Hematopoietic multipotent progenitor cell (in vitro differentiated cells): ENCODE measurements at places on chromosomes 11 and 22.

GRCh38 chr22:50676661-50677492, 4.3 kb downstream of the SHANK3 start:
- DNase-seq = no peak

GRCh38 chr11:130689222-130689908, 226.9 kb downstream of the SNX19 start:
- no peak for DNase-seq

- DNase-seq = no peak
Observed at GRCh38 chr11:118837868-118838267, 45.8 kb upstream of the CXCR5 start.

DNA sequence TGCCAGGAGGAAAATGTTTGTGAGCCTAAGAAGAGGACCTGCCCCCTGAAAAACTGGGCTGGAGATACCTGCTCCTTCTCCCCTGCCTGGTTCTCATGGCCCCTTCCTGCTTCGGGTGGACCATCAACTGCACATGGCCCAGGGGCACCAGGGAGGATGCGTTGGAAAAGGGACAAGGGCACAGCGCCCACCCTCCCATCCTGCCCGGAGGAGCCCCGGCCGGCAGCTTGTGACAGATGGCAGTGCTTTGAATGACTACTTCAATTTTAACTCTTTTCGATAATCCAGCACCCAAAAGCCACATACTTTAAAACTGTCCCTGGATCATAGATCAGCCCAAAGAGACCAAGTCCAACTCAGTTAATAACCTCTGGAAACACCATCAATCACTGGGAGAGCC, 135.8 kb upstream of the NECTIN1 start:
- no peak for DNase-seq

GRCh38 chr22:22616636-22617035, 27.8 kb upstream of the GGTLC2 start:
- DNase-seq = no peak

DNA sequence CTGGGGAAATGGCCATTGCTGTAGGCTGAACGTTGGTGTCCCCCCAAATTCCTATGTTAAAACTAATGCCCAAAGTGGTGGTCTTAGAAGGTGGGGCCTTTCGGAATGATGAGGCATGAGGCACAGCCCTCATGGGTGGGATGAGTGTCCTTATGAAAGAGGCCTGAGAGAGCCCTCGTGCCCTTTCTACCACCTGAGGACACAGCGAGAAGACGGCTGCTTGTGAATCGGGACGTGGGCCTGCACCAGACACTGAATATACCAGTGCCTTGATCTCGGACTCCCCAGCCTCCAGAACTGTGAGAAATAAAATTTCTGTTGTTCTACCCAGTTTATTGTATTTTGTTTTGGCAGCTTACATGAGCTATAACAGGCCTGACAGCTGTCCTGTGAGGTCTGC, 162.9 kb upstream of the B3GAT1 start:
- DNase-seq = no peak

DNA sequence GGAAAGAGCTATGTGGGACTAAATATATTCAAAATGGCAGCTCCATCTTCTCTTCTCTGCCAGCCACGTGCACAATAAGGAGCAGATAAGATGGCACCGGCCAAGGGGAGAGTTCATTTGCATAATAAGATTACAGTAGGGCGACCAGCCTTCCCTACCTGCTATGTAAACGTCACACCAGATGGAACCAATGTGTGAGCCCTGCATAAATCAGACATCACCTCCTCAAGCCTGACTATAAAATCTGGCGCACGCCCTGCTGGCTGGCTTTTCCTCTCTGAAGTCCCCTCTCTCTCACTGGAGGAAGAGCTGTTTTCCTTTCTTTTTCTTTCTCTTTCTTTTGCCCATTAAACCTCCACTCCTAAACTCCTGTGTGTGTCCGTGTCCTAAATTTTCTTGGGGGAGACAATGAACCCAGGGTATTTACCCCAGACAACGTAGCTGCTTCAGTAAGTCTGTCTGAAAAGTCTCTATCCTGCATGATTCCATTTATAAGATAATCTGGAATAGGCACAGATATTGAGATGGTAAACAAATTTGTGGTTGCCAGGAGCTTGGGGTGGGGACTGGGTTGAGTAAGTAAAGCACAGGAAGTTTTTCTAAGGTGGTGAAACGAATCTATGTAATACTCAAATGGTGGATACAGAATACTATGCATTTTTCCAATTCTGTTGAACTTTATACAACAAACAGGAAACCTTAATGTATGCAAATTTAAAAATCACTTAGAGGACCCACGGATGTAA, 670.0 kb upstream of the KIRREL3 start:
- no peak for DNase-seq

GRCh38 chr11:63745304-63746170, 23.0 kb downstream of the ZFTA start:
- peak; percentile 14 for DNase-seq

GRCh38 chr11:57345555-57346211, 7.5 kb downstream of the P2RX3 start:
- DNase-seq = peak; percentile 54

- no peak for DNase-seq
Observed at GRCh38 chr11:94749369-94749768, 18.8 kb upstream of the AMOTL1 start.

DNA sequence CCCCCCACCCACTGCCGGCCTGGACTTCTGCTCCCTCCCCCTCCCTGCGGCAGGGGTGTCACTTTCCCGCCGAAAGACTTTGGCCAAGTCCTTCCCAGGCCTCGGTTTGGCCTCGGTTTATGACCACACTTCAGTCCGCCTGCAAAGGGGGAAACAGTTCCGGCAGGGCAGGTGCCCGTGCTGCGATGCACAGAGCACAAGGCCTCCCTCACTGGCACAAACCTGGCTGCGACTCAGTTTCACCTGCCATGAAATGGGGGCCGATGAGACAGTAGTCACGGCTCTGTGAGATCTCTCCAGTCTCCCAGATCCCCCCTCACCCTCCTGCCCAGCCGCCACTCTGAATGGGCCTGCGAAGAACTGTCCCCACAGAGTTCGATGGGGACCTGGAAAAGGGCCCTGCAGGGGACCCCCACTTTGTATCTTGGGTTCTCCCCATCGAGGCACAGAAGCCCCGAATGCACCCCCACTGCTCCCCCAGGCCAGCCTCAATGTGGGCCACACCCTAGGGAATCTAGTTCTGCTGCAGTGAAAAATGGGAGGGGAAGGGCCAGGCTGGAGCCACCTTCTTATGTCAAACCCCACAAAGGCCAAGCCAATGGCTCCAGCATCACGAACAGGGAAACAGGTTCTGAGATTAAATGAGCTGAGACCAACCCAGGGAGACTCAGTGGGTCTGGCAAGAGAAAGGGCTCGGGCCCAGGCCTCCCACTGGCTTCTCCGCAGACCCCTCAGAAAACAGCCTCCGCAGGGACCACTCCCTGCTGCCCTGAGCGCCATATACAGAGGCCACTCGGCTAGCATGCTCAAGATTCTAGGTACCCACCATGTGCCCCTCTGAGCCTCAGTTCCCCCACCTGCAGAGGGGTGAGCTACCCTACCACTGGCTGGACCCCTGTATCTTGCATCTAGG, 29.0 kb downstream of the ARVCF start:
- DNase-seq = no peak

GRCh38 chr22:47340851-47341436, 578.5 kb downstream of the TBC1D22A start:
- DNase-seq = no peak

GRCh38 chr22:28014211-28015045, 95.4 kb upstream of the PITPNB start:
- DNase-seq = no peak

DNA sequence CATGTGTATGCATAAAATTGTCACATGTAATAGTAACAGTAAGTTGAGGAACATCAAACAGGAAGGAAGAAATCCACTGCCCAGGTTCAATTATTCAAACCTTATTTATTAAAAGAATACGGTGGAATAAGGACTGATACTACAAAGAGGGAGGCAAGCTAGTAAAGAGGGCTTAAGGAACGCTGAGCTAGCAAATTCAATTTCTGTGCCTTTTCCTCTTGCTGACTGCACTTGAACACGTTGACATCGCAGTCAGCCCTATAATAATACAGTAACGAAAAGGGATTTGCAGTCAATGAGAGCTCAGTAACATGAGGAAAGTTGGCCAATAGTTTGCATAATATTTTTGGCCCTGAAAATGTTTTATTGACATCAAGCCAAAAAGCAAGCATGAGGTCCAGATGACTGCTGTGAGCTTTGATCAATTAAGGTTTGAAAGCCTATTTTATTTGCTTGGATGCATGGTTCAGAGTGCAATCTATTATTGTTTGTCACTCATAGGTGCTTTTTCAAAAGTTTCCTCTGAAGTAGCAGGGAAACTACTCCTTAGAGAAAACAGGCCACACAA, 861.8 kb downstream of the LRRC4C start:
- DNase-seq = no peak

DNA sequence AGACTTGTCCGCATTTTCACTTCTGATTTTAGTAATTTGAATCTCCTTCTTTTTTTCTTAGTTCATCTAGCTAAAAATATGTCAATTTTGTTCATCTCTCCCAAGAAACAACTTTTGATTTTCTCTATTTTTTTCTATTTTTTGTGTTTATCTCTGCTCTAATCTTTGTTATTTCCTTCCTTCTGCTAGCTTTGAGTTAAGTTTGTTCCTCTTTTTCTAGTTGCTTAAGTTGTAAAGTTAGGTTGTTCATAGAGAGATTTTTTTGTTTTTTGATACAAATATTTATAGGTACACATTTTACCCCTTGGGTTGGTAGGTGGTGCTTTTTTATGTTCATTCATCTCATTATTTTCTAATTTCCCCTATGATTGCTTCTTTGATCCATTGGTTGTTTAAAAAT, 22.1 kb upstream of the XKR3 start:
- DNase-seq = no peak

DNA sequence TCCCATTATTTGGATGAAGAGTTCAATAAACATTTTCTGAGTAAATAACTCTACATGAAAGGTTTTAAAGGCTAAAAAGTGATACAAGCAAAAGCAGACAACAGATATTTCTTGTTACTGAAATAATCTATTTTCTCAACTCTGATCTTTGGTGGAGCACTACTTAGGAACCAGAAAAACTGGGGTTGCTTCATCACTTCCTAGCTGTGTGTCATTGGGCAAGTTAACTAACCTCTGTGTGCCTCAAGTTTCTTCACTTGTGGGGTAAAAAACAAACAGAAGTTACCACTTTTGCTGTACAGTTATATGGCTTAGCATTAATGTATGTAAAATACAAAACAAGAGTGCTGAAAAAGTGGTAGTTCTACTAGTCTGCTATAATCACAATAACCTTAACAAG, 5.6 kb downstream of the MAPK1 start:
- no peak for DNase-seq

DNA sequence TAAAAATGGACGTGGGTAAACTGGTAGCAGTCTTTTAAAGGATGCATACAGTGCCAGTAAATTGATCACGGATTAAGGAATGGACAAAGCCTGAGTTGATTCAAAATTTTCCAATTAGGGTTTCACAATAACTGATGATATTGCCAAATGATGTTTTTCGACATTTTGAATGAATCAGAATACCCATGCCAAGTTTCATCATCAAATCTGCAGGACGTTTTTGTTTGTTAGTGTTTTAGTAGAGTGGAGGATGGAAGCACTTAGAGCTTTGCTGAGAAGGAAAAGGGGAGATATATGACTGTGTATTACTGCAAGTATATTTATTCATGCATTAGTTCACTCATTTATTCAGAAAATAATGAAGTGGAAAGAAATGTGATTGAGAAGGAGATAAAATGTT, 78.3 kb downstream of the SLC17A6 start:
- no peak for DNase-seq

GRCh38 chr22:18121954-18122554, 11.4 kb downstream of the TUBA8 start:
- DNase-seq = no peak

DNA sequence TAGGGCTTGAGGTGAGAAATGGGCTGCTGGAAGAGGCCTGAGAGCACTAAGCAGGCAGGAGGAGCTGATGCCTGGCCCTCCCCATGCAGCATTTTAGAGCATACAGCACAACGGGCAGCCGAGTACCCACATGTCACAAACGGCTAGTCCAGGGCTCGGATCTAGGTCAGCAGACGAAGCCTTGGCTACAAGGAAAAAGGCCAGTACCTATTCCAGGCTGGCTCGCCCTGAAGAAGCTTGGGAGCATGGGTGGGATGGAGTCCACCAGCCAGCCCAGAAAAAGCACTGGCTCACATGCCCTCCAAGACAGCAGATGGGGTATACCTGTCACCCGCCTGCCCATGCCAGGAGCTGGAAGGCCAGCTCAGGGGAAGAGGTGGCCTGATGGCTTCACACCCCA, 9.6 kb downstream of the UFD1 start:
- DNase-seq = no peak

DNA sequence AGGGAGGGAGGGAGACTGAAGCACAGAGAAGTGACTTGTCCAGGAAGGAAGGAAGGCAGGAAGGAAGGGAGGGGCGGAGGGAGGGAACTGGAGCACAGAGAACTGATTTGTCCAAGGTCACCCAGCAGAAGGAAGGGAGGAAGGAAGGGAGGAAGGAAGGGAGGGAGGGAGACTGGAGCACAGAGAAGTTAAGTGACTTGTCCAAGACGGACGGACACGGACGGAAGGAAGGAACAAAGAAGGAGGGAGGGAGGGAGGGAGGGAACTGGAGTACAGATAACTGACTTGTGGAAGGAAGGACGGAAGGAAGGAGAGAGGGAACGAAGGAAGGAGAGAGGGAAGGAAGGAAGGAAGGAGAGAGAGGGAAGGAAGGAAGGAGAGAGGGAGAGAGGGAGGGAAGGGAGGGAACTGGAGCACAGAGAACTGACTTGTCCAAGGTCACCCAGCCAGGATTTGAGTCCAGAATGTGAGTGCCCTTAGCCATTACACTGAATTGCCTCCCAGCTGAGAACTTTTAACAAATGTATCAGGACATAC, 1.5 kb downstream of the SLC35F2 start:
- no peak for DNase-seq

DNA sequence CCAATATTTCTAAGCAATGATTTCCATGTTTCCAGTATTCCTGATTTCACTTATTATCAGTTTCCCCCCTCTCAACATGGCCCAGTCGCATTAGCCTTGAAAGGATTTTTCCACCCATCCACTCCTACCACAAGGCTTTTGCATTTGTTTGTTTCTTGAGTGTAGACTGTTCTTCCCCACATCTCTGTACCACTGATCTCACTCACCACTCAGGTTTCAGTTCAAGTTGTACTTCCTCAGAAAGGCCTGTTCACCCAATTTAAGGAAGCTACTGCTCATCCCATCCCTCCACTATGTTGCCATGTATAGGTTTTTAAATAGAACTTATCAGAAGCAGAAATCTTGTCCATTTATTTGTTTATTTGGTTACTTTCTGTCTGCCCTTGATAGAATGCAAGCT, 472.3 kb downstream of the FAM181B start:
- DNase-seq = no peak

- DNase-seq = no peak
Observed at GRCh38 chr22:44964722-44965078, 45.1 kb downstream of the PHF21B start.

- no peak for DNase-seq
Observed at GRCh38 chr11:92136797-92137196, 87.8 kb upstream of the FAT3 start.

GRCh38 chr22:28917747-28918549, 34.6 kb downstream of the ZNRF3 start:
- DNase-seq = peak; percentile 36

- no peak for DNase-seq
Observed at GRCh38 chr11:8487261-8487660, 106.8 kb downstream of the STK33 start.

GRCh38 chr11:43579171-43579918, 101.2 kb upstream of the HSD17B12 start:
- DNase-seq = peak; percentile 51

- DNase-seq = no peak
Observed at GRCh38 chr11:117754030-117754429, 43.0 kb downstream of the DSCAML1 start.

GRCh38 chr11:87451395-87451794, 413.7 kb downstream of the TMEM135 start:
- DNase-seq = no peak
